ENCODE measurements at places on chromosomes 6 and 20.

DNA sequence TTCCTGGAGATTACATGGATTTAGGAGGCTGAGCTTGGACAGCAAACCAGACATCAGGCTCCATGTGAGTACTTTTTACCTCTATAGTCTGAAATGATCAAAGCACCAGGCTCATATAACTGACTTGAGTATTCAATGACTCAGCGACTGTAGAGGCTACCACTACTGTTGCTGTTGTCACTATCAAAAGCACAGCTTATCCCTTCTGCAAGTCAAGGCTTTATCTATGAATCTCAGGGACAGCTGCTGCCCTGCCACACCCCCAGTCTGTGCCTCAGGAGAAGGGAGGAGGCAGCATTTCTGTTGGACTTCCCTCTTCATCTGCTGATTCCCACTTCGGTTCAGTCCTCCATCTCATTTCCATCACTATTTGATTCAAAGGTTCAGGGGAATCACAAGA is 80.5 kb upstream of the CNR1 start:
- no peak for DNase-seq

DNA sequence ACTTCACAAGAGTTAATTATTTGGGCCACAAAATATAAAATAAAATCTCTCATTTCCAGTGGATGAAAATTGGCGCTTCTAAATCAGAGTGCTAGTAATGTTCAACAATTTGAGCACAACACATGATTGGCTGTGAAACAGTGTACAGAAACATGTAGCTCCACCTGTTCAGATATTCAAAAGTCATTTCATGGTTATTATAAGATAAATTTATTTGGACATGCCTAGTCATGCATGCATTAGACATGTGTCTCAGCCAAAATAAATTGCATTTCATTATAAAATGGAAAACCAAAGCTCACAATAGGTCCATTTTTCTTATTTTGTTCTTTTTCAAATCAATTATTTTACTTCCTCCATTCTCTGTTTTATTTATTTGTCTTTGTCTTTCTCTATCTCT is 374.8 kb downstream of the LMBRD1 start:
- DNase-seq = no peak

DNA sequence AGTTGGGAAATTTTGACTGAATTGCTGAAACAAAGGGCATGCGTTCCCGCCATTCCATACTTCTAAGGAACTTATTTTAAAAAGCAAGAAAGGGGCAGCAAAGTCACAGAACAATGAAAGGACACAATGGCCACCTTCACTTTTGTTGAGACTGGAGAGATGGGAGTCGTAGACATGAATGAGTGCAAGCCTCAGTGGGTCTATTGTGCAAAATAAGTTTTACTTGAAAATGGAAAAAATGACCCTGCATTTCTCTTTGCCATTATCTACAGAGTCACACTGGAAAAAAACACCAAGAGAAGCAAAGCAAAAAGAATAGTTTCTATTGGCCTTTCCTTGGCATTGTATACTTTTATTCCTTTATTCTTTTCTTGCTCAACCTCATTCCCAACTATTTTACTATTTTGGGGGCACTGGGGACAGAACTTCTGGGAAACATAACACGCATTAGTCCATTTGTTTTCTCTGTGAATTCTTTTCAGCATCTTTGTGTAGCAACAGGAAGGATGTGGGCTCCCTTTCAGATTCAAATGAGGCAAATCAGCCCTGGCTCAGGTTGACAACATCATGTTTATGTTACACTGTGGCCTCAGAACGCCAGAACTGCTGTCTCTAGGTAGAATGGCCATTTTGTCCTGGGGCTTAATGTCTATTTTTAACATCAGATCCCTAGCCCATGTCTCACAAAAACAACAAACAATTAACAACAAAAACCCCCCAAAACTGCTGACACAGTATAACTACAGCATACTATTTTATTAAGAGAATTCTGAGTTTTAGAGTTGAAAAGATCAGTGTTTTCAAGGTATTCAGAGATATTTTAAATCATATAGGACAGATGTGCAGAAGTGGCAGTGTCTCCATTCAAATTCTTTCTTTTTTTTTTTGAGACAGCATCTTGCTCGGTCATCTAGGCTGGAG is 122.2 kb downstream of the FYN start:
- DNase-seq = no peak

DNA sequence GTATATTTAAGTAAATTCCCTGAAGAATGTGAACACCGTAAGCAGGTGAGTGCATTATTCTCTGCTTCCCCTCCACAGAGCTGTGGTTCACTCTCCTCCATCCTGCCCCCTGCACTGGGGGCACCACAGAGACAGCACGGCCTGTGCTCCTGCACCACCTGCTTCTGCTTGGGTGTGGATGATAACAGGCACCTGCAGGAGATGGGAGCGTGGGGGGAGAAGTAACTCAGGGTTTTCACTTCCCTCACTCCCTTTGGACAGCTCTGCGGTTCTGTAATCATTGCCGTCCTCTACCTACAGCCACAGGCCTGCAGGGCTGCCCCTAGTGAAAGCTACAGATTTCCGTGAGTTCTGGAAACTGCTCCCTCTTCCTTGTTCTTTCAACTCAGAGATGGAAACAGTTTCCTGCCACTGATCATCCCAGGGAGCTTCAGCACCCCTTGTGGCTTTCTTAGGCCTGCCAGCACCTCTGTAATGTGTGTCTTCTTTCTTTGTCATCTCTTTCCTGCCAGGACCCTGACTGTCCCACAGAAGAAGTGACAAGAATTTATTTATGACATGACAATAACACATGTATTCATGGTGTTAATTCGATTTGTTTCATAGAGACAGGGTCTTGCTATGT is 21.3 kb upstream of the MICB start:
- no peak for DNase-seq

GRCh38 chr20:8330319-8330784 is 198.3 kb downstream of the PLCB1 start:
- DNase-seq = no peak

DNA sequence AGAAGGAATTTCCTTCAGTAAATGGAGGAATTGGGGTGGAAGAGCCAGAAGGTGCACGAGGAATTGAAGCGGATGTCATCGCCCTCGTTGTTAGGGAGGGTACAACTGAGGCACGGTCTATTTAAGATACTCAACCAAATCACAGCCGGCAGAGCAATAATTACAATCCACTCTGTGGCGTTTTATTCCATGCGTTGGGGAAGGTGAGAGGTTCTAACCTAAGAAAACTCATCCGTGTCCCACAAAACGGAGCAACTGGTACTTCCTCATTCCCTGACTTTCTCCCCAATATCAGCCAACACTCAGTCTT is 802 bp upstream of the RRBP1 start:
- no peak for DNase-seq

DNA sequence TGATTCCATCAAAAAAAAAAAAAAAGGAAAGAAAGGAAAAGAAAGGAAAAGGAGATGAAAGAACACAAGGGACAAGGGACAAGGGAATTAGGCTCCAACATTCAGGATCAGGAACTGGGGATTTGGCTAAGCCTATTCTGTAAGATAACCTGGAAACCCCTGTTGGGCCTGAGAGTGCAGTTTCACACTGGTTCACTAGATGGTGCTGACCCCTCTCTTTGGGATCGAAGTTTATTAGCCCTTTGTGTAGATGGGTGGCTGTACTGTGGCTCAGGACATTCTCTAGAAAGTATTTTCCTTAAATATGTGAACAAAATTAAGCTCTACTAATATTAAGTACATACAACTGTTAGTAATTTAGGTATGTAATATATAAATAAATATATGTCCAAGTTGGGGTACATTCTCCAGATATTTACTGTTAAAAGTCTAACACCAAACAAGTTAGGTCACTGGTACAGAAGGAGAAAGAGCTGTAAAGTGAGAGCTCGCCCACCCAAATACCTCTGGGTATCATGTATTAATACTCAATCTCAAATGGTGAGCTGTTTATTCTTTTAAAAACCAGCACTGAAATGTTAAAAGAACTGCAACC is 6.3 kb downstream of the OR2A4 start:
- no peak for DNase-seq

- no peak for DNase-seq
Observed at GRCh38 chr6:167005350-167006159, 6.4 kb downstream of the CEP43 start.

- DNase-seq = no peak
Observed at GRCh38 chr6:42211726-42212125, 5.9 kb downstream of the MRPS10 start.

- no peak for DNase-seq
Observed at GRCh38 chr6:150491131-150491810, 108.4 kb upstream of the PLEKHG1 start.

GRCh38 chr20:43725666-43726065 is 1.1 kb downstream of the GTSF1L start:
- DNase-seq = no peak

DNA sequence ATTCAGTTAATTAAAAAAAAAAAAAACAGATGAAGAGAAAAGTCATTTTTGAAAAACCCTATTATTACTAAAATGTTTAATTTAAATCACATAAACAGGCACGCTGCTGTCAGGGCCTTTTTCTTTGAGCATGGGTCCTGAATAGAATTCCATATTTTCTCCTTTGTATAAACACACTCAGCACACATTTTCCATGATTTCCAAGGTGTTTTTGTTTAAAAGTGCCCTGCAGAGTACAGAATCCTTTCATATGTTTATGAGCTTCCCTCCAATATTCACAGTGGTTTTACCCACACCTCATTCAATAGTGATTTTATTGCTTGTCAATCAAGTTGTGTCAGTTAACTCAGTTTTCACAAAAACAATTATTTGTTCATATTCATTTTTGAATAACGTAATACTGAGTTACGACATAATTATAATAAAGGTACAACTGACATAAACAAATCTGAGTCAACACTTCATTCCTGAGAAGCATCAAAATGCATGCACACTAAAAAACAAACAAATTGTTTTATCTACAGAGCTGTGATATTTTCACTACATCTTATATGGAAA is 15.2 kb downstream of the SLC35B3 start:
- no peak for DNase-seq
